ENCODE measurements at places on chromosomes 2 and 18.

- no peak for DNase-seq
Observed at GRCh38 chr2:216696321-216696720, 972 bp upstream of the IGFBP5 start.

DNA sequence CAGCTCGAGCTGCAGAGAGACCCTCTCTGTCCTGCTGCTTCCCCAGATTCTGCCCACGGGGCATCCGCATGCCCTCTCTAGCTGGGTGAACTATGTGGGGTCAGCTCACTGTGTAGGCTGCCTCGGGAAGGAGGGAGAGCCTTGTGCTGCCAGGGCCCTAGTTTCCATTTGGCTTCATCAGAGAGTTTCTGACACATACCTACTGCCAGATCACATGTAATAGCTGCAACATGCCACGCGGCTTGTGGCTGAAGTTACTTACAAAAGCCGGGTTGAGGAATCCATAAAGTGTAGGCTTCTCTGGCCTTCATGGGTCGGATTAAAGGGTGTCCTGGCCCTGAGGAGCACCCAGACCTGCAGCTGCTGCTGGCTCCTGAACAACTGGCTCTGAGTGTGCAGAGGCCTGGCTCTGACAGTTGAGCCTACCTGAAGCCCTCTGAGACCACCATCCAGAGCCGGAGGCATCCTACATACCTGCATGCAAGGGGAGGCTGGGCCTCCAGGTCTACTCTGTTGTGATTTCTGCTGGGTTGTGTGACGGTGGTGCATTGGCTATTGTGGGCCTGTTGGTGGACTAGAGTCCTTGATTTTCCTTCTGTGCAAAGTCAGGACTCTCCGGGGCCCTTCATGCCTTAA is 130.0 kb downstream of the SH3RF3 start:
- DNase-seq = no peak

DNA sequence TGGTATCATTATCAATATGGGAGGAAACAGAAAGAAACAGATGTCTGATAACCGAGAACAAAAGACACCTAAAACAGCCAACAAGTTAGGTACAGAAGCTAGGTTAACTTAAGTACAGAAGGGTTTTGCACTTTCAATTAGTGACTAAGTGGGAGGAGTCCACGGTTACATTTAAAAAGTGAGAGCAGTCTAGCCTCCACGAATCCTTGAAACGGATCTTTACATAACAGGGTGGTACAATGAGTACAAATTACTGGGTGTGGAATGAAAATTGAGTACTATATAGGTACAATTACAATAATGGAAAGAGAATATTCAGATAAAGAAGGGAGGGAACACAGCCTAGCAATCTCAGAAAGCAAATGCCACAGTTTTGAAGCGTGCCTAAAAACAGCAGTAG is 76.6 kb downstream of the TLK1 start:
- no peak for DNase-seq

DNA sequence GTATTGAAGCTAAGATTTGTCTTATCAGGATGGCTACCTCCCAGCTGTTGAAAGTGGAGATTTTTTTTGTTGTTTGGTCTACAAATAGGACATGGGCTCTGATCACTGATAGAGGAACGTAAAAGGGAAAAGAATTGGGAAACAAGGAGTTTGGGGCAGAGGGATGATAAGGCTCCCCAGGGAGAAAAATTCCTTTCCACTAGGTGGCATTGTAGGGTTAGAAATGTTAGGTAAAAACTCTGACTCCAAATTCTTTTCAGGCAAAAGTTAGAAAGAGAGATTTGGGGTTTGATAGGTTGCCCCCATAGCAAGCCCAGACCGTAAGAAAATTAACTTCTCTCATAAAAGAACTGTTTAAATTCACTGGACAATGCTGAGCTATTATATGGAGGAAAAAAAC is 19.8 kb downstream of the CMPK2 start:
- DNase-seq = no peak

DNA sequence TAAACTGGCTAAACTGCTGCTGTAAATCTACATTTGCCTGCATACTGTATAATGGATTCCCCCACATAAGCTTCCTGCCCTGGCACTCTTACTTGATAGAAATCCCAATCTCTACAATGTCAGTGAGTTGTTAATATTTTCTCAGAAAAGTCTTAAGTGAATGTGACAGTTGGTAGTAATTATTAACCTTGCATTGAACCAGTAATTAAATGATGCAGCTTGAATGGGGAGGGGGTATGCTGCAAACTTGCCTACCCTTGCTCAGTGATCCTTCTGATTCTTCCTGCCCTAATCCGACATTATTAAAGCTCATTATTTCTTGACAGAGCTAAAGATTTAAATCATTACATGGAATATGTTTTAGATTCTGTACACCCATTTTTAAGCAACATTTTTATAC is 119.0 kb upstream of the CDH7 start:
- DNase-seq = no peak

DNA sequence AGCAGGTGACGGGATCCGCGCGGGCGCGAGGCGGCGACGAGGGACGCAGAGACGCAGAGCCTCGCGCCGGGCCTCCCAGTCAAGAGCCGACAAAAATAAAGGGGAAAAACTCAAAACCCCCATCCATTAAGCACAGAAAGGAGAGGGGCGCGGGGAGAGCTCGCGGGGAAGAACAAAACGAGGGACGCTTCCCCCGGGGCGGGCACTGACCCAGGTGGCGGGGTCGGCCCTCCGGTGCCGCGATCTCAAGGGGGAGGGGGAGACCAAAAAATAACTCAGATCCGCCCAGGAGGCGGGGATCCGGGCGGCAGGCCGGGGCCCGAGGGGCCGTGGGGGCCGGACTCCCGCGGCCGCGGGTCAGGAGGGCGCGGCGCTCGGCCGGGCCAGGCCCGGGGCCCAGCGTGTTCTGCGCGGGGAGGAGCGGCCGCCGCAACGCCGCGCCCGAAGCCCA is 597 bp downstream of the RNF103 start:
- DNase-seq = no peak

DNA sequence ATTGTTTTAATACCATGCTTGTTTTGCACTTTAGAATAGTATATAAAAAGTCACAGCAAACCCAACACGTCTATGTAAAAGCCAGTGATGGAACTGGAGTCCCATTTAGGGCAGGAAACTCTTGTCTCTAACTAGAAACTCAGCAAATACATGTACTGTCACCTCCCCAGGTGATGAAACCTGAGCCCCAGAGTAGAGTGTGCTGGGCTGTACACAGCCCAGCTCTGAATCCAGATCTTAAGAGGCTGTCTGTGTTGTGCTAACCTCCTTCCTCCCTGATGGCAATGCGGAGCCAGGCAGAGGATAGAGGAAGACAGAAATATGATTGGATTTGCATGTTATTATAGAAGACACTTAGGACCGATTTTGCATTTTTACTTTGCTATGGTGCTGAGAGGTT is 317.5 kb upstream of the TRIB2 start:
- DNase-seq = no peak

- no peak for DNase-seq
Observed at GRCh38 chr18:7641813-7642212, 74.7 kb downstream of the PTPRM start.

DNA sequence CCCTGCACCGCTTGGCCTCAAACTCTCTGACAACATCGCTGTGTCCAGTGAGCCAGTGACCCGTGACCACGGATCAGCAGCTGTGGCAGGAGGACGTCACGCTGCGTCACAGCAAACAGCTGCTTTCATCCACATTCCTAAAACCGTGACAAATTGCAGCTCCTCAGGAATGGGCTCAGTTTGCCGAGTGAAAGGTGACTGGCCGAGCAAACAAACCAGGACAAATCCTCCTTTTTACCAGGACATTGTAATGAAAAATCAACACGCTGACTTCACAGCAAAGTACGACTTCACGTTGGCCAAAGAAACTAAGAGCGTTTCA is 57.6 kb downstream of the PXDN start:
- DNase-seq = no peak

- DNase-seq = no peak
Observed at GRCh38 chr2:158297606-158298005, 158.9 kb downstream of the CCDC148 start.

DNA sequence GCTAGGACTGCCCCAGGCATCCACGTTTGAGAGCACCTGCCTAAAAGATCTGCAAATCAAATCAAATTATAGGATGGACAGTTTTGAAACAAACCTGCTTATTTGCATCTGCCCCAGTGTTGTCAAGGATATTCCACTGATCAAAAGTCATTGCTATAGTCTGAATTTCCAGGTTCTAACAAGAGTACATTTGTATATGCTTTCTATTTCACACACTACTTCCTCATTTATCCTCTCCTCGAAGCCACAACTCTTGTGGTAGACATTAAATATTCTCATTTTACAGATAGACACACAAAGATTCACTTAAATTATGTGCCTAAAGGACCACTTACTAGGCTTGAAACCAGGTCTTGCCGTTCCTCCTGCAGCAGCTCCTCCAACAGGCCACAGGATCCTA is 11.9 kb upstream of the TET3 start:
- no peak for DNase-seq

DNA sequence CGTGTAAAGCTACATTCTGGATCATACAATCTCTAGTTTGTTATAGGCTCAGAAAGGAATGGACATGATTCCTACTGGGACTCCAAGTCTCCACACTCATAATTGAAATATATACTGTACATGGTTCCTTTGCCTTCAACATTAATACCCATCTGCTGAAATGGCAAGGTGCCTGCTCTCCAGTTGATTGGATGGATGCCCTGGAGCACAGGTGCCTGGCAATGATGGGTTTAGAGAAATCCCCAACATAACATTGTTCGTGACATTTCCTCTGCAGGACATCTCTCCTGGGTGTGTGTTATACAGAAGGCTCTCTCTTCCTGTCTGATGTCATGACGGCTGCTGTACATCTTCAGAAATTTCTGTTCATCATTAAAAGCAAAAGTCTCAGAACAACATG is 449.7 kb upstream of the CWC22 start:
- no peak for DNase-seq

DNA sequence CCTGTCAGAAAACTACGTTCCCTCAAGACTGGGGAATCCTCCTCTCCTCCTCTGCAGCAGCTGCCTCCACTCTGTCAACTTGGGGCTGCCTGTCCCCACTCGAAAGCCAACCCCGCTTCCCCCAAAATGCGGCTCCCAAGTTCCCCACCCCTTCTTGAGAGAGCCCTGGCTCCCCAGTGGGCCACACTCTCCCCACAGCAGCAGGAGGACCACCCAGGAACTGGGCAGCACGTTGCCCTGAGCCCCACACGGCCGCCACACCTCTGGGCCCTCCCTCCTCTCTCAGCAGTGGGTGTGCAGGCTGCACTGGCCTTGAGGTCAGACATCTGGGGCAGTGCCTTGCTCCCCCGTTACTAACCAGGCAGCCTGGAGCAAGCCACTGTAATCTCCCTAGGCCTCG is 9.6 kb upstream of the TEX51 start:
- no peak for DNase-seq

DNA sequence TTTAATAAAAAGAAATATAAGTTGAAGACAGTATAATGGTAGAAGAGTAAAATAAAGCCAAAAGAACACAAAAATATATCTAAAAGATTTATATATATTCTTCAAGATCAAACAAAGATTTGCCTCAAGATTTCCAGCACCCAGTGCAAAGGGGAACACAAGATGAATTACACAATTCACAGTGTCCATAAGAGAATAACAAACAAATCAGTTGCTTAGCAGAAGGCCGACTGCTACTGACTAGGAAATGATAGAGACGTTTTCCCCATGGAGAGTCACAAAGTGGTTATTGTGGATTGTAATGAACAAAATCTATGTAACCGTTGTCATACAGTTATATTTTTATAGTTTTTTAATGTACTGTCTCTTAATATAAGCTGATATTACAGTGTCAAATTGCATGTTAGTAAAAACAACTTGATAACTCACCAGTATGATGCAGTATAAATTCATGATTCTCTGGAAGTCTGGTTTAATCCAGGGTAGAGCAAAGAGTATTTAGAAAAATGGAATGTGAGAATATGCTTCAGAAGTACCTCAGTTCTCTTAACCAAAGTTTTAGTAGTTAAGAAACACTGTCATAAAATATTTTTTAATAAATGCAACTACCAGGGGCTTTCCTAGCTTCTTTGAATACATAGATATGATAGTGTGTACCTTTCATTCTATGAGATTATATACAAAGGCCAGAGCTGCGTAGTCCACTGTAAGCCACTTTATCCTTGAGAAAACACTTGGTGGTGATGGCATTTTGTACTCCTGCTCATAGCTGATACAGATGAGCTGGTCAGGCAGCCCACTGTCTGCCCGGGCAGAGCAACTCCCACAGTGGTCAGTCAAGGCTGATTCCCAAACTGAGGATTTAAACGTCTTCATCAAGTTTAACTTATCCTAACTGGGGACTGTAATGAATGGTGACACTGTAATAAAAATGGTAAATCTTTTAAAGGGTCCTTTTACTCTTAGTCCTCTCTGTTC is 180.5 kb upstream of the DTNA start:
- no peak for DNase-seq

GRCh38 chr2:57720728-57721627 is 325.6 kb upstream of the VRK2 start:
- no peak for DNase-seq

GRCh38 chr2:181998041-181998835 is 12.6 kb downstream of the PPP1R1C start:
- DNase-seq = no peak

- DNase-seq = no peak
Observed at GRCh38 chr2:68839260-68839833, 31.9 kb downstream of the BMP10 start.

DNA sequence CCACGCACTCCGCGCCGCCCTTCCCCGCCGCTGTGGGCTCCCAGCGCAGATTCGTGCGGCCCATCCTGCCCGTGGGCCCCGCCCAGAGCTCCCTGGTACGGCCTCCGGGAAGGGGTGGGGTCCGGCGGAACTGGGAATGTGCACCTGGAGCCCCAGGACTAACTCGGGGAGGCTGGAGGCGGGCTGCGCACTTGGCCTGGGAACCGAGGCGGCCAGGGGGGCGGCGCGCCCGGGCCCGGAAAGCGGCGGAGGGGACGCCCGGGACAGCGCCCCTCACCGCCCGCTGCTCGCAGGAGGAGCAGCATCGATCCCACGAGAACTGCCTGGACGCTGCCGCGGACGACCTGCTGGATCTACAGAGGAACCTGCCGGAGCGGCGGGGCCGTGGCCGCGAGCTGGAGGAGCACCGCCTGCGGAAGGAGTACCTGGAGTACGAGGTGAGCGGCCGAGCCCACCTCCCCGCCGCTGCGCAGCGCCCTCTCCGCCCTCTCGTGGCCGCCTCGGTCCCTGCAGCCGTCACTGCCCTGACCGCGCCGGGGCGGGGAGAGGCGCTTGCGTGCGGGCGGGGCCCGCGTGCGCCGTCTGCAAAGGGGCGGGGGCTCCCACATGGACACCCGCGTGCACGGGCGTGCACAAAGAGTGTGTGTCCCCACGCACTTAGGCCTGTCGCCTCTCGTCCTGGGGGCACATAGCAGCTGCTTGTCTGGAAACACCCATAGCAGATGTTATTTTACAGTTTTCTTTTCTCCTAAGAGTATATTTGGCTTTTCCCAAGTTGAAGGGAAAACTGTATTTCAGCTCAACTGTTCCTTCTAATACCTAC is 25.2 kb downstream of the PSD4 start:
- peak; percentile 43 for DNase-seq

Data from stimulated activated CD4-positive, alpha-beta T cell treated with anti-CD3 and anti-CD28 coated beads, TNF-alpha, amount 100 ng/mL, for 1 hour (primary cell).